ENCODE measurements at places on chromosomes 2 and 18.

DNA sequence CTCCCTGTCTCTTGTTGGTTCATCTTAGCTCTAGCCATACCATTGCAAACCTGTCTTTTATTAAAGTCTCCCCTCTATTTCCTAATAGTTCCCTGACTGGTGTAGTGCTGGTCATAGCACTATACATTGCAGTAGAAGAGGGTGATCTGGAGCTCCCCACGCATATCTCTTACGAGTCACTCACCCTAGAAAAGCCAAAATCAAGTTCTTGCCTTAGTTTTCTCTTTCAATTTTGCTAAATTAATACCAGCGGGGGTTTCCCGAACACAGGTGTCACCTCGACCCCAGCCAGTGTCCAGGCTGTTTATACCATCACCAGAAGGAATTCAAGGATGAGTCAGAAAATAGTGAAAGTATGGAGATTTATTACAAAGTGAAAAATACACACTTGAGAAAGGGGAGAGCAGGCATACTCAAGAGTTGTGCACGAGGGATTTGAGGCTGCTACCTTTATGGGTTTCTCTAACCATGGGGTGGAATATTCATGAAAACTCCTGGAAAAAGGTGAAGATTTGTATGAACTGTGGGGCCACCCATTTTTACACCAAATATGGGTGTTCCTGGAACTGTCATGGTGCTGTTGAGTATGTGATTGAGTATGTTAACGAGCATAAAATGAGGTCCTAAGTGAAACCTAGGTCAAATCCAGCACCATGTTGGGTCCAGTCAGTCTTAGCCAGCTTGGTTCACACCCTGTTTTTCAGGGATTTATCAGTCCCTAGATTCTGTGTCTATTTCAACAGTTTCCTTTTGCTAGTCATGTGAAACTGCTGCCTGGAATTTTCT lies 20.2 kb downstream of the PROKR1 start:
- no peak for DNase-seq

- DNase-seq: no peak
Measured at GRCh38 chr2:233593201-233593600, 24.2 kb upstream of the UGT1A8 start.

DNA sequence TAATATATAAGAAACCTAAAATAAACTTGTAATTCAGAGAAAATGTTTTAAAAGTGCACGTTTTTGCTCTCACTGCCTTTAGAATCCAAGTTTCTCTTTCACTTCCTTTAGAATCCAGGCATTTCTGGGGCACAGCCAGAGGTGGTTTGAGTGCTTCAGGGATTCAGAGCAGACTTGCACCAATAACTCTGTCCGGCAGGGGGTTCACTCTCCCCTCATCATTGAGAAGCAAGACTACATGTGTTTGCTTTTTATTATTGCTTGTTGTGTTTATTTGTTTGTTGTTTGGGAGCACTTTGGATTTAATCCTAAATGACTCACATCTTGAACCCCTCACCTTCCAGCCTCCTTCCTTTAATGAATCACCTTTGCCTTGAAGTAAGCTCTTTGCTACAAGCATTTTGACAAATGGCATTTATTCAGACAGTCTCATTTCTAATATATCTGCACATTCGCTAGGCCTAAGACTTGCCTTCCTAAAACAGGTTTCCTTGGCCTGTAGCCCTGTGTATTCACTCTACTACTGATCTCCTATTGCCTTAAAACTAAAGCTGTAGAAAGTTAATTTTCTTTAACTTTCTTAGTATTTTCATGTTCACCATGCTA lies 233.5 kb upstream of the ATP5MC3 start:
- peak; percentile 71 for DNase-seq

GRCh38 chr2:176328149-176328548 lies 58.9 kb downstream of the MTX2 start:
- no peak for DNase-seq

- DNase-seq: no peak
Measured at GRCh38 chr2:159292157-159292556, 5.7 kb upstream of the WDSUB1 start.

DNA sequence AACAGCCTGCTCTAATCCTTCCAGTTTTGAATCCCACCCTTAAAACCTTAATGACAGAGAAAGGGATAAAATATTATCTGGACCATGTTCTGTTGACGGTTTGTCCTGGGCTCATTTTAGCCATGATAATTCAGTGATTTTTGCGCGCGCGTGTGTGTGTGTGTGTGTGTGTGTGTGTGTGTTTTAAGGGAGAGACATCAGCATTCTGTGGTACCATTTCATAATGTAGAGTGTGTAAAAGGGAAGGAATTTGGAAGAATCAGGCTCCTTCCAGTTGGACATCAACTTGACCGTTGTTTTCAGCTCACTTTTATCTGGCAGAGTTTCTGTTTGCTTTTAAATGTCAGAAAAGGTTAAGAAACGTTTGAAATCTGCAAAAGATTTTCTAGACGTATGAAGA lies 535.5 kb downstream of the TNS1 start:
- DNase-seq: no peak

GRCh38 chr2:209121691-209122090 lies 302.2 kb upstream of the MAP2 start:
- no peak for DNase-seq

- DNase-seq: no peak
Measured at GRCh38 chr2:20704886-20705285, 37.9 kb downstream of the GDF7 start.

DNA sequence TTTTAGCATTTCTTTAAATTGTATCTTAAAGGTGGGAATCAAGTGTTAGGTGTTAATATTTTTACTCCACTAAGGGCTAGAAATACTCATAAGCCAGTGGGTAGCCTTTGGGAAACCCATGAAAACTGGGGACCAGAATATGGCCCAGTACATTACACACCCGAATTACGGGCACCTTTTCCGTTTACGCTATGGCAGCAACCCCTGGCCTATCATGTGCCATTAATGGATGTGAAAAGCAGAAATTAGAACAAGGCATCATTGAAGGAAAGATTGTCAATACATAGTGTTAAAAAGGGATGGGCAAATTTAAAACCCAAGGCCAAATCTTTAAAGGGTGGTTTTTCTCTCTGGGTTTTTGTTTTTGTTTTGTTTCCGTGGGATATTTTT lies 781 bp downstream of the FARP2 start:
- DNase-seq: no peak

- no peak for DNase-seq
Measured at GRCh38 chr2:149885946-149886345, 298.4 kb upstream of the MMADHC start.

- DNase-seq: no peak
Measured at GRCh38 chr18:32920796-32921787, 148.3 kb upstream of the KLHL14 start.

DNA sequence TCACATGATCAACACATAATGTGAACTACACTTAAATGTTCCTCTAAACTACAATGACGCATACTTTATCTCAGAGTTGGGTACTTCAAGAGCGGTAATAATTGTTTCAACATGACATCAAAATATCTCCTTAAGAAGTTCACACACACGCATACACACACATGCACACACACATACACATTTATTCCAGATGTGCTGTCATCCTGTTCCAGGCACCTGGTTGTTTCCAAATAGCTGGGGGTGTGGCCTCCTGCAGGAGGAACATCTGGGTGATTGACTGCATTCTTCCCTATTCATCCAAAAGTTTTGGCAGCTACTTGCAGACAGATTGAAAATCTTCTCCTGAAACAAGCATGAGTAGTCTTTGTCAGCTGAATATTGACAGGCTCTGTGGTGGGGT lies 37.9 kb upstream of the PIK3C3 start:
- DNase-seq: no peak

DNA sequence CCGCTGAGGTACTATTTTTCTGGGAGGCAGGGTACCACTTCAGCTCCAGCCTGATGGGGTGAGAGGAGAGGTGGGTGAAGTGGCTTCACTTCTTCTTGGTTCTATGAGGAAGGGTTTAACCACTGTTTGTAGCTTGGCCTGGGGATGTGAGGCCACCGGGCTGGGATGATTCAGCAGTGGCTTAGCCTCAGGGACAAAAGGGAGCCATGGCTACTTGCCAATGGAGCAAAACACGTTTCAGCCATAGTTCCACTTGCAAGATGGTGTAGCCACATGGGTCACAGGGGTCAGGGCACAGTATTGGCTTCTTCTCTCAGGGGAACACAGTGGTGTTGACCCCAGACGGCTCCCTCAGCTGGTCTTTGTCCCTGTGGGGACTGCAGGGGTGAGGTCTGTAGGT lies 14.9 kb downstream of the ZDBF2 start:
- DNase-seq: no peak

DNA sequence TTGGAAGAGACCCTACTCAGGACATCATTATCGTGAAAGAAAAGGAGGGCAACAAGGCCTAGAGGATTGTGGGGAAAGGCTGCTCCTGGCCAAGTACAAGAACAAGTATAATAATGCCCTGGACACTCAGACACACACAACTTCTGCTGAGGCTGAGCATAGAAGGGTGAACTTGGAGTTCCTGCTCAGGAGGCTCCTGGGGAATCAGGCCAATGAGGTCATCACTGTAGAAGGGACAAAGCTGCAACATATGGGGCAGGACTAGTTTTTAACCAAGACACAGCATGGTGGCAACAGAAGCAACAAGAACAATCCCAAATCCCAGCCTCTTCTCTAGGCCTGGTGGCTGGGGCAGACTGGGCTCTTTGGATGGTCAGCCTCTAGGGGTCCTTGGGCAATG lies 102.6 kb downstream of the POLR1A start:
- no peak for DNase-seq

GRCh38 chr18:51912381-51912780 lies 427.6 kb upstream of the DCC start:
- DNase-seq: no peak

DNA sequence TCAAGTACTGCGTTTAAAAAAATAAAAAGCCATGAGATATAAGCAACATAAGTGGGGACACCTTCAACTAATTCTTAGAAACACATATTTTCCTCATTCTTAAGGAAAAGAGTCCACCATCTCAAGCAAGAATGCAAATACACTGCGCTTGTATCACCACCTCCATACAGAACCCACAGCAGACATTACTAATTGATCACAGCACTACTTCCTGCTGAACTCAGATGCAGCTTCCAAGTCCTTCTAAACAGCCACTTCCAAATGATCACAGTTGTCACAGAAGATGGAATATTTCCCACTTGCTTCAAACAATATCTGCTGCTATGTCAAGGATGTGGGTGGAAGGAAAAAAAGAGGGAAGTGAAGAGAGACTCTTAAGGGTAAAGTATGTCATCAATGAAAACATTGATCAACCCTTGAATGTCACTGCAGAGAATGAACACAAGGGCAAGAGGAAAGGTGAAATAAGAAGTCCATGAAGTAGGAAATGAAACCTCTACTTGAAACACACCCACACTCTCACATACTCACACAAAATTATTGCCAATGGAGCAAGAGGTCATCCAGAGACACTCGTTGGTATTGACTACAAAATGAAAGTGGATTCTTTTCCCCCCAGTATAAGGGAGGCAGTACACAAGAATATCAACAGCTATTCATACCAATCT lies 22.1 kb downstream of the TGFA start:
- DNase-seq: no peak

DNA sequence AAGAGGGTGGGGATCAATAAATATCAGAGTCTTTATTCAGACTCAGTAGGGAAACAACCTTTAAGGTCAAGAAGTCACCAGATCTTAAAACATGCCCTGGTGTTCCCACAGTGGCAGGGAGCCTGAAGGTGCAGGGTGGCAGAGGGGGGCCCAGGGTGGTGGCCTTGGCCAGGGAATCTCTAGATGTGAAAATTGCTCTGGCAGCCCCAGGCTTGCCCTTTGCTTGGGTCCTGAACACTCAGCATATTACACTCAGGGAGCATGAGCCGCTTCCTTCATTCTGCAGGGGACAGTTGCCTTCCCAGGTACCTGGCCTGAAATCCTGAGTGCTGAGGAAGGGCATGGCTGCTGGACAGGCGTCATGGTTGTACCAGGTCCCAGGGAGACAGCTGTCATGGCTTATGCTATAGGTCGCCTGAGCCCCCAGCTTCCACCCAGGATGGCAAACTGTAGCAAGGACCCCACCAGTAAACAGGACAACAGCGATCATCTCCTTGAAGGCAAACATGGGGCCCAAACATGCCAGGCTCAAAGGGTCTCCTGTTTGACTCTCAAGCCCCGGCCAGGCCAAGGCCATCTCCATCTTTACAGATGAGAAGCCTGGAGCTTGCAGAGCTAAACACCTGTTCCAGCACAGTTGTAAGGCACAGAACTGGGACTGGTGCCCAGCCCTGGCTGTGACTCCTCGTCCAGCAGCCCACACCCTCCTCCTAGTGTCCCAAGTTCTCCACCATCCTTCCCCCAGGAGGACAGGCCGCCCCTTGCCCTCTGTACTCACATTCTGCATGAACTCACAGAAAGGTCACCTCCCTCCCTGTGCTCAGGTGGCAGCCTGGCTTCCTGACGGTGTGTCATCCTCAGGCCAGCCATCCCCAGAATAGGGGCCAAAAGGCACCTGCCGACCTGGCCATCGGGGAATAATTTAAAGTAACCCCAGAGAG lies 14.6 kb downstream of the ABCG8 start:
- no peak for DNase-seq

DNA sequence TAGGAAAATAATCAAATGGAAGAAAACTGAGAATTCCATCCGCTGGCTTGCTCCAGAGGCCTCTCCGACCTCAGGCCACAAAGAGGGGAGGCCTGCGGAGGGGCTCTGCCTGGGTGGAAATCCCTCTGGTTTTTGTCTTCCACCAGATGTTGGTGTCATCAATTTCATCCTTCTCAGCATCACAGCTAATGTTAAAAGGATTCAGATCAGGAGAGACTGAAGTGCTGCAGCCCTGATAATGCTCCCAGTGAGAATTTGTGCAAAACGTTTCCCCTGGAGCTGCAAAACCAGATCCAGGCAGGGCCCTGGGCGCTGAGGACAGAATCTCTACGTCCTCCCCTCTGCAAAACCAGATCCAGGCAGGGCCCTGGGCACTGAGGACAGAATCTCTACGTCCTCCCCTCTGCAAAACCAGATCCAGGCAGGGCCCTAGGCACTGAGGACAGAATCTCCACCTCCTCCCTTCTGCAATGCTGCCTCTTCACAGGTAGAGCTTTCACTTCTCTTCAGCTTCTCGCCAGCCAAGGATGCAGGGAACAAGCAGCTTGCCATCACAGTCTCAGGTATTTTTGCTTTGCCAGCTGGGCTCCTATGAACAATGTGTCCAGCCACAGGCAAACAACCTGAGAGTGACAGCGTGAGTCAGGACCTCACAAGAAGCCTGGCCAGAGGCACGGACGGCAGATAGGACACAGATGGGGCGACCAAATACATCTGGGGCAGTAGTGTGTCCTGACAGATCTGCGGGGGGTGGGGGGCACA lies 81.2 kb downstream of the TMEM18 start:
- no peak for DNase-seq

DNA sequence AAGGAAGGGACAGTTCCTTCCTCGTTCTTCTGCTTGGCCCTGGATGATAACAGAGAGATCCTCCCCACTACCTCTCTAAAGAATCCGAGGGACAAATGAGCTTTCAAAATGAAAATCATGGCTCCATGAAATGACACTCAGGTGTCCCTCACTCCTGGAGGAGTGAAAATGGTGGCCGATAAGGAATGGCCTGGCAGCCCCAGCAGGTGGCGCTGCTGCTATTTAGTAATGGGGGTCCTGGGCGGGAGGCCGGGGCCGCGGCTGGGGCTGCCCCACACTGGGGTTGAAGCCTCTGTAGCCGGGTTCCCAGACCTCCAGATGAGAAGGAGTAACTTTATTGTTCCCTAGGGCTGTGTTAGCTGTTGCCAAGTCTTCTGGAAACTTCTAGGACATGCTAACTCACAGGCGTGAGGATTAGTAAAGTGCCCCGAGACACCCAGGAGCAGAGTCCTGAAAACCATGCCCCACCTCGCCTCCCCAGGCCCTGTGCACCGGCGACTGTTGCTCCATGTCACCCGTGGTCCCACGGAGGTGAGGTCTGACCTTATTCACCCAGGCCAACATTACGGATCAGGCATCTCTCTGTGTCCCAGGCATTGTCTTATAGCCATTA lies 138.0 kb downstream of the CTIF start:
- DNase-seq: peak; percentile 61
